ENCODE measurements at places on chromosomes 12 and 14.

- no peak for DNase-seq
These were observed 67.3 kb downstream of the SPTB start for GRCh38 chr14:64812412-64812811.

DNA sequence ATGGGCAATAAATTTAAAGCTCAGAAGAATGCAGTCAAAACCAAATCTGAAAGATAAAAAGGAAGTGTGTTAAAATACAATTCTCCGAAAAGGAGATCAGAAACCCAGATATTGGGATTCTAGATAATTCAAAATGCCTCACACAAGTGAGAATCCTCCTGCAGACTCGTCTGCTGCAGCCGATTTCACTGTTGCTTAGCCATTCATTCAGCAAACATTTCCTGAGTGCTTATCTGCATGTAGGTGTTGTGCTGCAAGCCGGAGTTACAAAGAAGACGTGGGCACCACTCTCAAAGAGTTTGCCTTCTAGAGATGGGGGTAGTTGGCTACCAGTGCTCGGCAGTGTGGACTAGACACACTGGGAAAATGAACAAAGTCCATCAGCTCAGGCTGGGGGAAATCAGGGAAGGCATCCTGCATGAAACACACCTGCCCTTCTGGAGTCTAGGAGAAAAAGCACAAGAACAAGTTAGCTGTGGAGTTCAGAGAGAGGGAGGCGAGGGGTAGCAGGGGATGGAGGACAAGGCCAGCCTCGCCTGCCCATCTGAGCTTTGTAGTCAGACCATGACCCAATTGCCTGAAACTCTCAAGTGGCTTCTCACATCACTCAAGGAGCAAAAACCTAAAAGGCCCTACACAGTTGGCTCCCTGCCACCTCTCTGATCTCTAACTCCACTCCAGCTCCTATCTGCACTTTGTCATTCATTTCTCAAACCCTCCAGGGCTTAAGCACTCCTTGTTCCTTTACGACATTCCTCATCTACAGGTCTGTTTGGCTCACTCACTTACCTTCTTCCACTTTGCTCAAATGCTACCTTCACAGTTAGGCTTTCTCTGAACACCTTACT is 310.0 kb upstream of the DDHD1 start:
- no peak for DNase-seq

- peak; percentile 64 for DNase-seq
These were observed 400 bp downstream of the CHST11 start for GRCh38 chr12:104456950-104457745.

- DNase-seq, result peak; percentile 73
These were observed 7.9 kb downstream of the GABARAPL1 start for GRCh38 chr12:10220398-10221077.

- no peak for DNase-seq
These were observed 5.2 kb downstream of the MMP17 start for GRCh38 chr12:131833288-131833895.

All from AG10803 (cell line).